ENCODE measurements at places on chromosomes 4 and X.
A peak's percentile ranks its signal among the peaks of the same experiment; 100 is the strongest.

DNA sequence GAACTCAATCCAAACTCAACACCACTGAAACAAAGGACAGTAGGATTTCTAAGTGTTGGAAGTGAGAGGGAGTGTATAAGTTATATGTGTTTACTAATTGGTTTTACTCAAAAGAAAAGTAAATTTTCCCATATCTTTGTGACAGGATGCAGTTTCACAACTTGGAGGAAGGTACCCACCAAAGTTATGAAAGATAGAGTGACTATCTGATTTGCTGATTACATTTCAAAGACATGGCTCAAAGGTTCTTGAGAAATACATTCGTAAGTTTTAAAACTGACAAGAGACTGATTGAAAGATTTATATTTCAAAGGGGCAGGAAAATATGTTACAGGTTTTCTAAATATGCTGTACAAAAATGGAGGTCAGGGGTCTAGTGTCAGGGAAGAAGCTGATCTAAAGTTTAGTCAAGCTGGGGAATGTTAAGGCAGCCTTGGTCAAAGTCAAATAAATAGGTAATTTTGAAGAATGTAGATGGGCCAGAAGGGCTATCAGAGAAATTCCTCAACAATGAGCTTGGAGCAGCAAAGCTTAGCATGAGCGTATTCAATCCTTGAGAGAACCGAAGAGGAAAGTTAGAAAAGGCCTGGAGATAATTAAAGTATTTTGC is 9.7 kb upstream of the COMMD8 start:
- DNase-seq: no peak

GRCh38 chr4:169956091-169956843 is 69.9 kb downstream of the MFAP3L start:
- no peak for DNase-seq

DNA sequence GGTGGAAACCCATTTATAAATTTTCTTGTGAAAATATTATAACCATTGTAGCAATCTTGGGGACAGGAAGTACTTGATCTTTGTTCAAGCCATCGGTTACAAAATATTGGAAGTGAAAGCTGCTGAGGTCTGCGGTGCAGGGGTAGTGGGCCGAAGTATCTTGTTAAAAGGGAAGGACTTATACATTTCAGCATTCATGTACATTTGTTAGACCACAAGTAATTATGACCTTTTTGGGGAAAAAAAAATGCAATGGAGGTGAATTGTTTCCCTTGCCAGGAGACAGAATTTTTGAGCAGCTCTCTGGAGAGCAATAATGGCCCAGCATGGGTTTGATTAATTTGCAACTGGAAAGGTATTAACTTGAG is 121.3 kb downstream of the EGF start:
- DNase-seq: no peak

GRCh38 chr4:95929448-95930064 is 89.7 kb downstream of the PDHA2 start:
- no peak for DNase-seq

- no peak for DNase-seq
Measured at GRCh38 chrX:38175139-38175538, 45.5 kb downstream of the SRPX start.

DNA sequence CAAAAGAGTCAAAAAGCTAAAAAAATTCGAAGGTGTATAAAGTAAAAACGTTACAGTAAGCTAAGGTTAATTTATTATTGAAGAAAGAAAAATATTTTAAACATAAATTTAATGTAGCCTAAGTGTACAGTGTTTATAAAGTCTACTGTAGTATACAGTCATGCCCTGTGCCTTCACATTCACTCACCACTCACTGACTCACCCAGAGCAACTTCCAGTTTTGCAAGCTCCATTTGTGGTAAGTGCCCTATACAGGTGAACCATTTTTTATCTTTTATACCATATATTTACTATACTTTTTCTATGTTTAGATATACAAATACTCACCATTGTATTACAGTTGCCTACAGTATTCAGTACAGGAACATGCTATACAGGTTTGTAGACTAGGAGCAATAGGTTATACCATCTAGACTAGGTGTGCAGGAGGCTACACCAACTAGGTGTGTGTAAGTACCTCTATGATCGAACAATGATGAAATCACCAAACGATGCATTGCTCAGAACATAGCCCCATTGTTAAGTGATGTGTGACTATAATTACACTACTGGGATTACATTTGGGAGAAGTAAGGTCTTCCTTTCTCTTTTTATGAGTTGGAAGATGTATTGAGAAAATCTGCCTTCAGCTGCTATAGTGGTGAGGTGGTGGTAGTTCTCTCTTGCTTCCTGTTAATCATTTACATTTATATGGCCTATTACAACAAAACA is 27.2 kb downstream of the TMSB4X start:
- DNase-seq: peak; percentile 40

DNA sequence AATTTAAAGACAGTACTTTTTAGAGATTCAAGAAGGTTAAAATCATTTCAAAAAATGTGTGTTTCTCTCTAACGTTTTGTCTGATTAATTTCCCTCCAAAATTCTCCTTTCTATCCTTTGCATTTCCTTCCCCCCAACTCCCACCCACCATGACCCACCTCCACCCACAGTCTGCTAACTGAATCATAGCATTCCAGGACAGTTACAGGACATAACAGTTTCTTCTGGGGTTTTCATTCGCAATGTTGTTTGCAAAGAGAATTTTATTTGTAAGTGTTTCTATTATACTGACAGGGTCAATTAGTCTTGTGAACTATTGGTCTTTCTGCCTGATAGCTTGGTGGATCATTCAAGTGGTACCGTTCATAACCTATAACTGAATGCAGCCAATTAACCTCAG is 53.7 kb downstream of the ANAPC10 start:
- DNase-seq: no peak

- peak; percentile 5 for DNase-seq
Measured at GRCh38 chr4:142016031-142016430, 379.6 kb downstream of the IL15 start.

DNA sequence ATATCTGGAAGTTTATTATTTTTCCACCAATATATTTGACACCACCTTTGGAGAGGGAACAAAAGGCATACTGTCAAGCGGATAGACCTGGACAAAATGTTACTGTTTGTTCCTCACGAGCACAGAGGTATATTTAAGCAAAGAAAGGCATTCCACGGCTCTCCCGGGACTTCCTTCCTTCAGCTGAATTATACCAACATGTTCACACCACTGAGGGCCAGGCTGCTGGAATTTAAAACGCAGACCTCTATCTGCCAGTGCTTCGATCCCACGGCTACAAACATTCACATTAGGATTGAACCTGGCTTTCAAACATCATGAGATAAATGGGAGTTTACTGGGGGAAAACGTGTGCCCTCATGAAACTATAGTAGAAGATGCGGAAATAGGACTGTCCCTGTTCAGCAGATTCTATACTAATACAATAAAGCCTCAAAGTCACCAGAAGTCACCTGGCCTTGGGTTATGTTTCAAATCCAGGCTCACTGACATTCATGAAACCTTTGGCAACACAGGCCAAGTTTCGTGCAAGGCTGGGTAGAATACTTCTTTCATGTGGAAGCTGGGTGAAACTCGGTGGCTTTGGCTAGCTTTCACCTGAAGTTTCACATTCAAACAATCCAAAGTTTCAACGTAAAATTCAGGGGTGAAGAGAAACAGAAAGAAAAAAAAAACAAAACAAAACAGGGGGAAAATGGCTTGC is 39.5 kb downstream of the SORBS2 start:
- no peak for DNase-seq

DNA sequence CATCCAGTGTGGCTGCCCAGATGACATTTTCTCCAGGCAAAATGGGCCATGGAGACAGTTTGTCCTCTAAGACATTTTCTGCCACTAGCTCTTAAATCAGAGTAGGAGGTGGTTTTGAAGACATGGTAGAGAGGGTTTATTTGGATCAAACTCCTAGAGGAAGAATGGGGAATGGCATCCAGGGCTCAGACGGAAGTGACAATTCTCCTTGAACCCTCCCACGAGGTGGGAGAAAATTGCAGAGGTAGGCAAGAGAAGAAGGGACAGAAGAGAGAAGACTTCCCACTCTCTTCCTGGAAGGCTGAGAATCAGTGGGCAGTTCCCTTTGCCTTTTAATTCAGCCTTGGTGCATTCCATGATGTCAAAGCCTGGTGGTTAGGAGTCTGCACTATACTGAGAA is 194.0 kb downstream of the SMIM20 start:
- no peak for DNase-seq

DNA sequence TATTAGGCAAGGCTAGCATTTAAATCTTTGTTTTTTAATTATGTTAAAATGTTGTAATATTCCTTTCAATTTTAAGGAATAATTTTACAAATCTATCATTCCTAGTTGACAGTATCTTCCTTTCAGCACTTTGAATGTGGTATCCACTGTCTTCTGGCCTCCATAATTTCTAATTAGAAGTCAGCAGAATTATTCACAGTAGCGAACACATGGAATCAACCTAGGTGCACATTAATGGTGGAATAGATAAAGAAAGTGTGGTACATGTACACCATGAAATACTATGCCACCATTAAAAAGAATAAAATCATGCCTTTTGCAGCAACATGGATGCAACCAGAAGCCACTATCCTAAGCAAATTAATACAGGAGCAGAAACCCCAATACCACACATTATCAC is 1887.8 kb downstream of the PCDH7 start:
- no peak for DNase-seq

DNA sequence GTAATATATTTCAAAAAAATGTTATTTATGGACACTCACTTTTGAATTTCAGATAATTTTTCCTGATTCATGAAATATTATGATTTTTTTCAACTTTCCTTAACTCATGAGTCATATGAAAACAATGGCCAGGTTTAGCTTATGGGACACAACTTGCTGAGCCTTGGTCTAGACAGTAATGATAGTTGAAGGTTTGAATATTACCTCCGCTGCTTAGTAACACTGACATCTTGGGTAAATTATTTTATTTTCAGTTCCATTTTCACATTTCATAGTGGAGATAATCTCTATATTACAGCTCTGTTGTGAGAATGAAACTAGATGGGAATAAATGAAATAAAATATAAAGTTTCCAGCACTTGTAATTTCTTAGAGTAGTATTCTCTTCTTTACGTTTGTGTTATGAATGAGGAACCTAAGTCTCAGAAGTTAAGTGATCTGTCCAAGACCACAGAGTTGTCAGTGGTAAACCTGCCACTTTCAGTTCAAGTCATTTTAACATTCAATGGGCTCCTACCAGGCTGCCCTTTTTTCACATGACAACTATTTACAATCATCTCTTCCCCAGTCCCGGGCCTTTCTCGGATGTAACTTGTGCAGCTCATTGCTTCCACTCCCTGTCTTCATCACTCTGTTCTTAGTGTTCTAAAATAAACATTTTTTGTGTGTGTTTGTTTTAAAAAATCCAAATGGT is 46.8 kb upstream of the GC start:
- no peak for DNase-seq

DNA sequence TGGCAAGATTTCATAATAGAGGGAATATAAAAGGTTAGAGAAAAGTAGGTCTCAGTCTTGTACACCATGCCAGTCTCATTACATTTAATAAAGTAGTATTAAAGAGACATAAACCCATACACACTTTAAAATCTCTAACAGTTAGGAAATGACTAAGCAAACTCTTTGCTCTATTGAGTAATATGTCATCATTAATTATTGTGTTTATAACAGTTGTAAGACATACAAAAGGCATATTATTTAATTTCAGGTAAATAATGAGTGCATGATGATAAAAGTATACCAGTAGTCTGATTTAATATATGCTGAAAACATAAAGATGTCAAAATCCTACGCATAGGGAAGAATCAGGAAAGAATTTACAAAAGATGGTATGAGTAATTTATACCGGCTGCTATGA is 31.0 kb upstream of the FGG start:
- DNase-seq: no peak

- DNase-seq: no peak
Measured at GRCh38 chr4:69546134-69546765, 50.5 kb upstream of the UGT2B4 start.

DNA sequence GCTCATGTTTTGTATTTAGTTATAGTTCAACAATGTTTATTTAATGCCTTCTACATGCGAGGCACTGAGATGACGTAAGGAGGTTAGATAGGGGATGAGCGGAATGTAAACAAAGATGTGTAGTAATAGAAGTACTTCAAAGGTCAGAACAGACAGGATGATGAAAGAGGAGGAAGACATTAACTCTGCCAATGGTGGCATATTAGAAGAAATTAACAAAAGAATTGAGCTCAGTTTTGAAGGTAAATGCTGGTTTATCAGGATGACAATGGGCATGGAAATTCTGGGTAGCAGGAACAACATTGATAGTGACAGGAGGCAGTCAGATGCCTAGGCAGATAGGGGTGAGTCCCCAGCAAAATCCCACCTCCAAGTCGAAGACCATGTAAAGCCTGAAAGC is 62.3 kb upstream of the PGRMC2 start:
- DNase-seq: no peak

DNA sequence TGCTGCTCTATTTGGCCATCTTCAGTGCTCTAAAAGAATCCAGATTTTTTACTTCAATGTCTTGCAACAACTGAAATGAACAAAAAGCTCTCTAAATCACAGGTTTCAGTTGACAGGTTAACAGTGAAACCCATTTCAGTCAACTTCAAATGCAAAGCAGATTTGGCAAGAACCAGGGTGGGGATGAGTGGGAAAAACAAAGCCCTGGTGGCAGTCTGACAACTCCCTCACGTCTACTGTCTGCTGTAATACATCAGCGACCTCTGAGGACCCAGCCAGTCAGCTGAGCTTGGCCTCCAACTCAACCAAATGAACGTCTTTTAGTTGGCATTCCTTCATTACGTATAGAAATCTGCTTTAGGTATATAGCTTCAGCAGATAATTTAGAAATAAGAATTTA is 95.8 kb downstream of the COL25A1 start:
- DNase-seq: no peak

GRCh38 chr4:19580095-19580494 is 671.6 kb upstream of the SLIT2 start:
- DNase-seq: no peak

DNA sequence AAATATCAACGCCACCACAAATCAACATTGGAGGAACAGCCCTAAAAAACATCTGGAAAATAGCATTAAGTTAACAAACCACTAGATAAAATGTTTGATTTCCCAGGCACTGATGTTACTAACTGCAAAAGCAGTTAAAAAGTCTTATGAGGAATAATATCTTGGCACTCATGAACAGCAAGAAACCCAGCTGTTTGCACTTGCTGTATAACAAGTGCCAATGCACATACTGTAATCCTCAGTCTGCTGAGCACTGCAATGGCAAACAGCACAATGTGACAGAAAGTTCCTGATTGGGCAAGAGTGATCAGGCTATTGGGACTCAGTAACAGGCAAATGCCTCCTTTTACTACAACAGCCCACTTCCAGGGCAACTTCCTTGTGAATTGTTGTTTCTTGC is 20.8 kb upstream of the SEC24B start:
- DNase-seq: no peak

GRCh38 chr4:182448281-182449151 is 205.3 kb downstream of the TENM3 start:
- DNase-seq: peak; percentile 60

GRCh38 chrX:103376118-103376978 is at the start of gene BEX3:
Gene BEX3 (plus strand): TSS chrX:103376538. CDS start chrX:103377522, 984 bp downstream.
- peak; percentile 51 for DNase-seq

GRCh38 chr4:122643257-122643656 is 22.4 kb upstream of the IL21 start:
- DNase-seq: no peak

DNA sequence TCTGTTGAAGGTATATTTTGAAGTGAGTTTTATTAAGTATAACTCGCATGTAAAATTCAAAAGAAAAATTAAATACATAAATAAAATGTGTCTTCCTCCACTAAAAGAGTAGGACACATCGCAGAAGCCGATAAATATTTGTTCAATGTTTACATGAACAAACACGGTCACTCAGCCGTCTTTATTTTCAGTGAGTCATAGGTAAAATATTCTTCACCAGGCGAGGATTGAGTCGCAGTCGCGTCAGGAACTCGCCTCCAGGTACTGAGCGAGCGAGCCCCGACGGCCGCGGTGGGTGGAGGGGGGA is 271 bp upstream of the FUNDC2 start:
- DNase-seq: no peak

Data from activated CD4-positive, alpha-beta T cell treated with anti-CD3 and anti-CD28 coated beads for 48 hours (primary cell).